Ascending aorta (tissue), 2 donors: ENCODE measurements at places on chromosomes 5 and 9.

GRCh38 chr5:17150531-17150930 is 66.9 kb upstream of the BASP1 start:
- DNase-seq = no peak

- DNase-seq = no peak
Observed at GRCh38 chr5:159051421-159052282, 48.1 kb downstream of the EBF1 start.

DNA sequence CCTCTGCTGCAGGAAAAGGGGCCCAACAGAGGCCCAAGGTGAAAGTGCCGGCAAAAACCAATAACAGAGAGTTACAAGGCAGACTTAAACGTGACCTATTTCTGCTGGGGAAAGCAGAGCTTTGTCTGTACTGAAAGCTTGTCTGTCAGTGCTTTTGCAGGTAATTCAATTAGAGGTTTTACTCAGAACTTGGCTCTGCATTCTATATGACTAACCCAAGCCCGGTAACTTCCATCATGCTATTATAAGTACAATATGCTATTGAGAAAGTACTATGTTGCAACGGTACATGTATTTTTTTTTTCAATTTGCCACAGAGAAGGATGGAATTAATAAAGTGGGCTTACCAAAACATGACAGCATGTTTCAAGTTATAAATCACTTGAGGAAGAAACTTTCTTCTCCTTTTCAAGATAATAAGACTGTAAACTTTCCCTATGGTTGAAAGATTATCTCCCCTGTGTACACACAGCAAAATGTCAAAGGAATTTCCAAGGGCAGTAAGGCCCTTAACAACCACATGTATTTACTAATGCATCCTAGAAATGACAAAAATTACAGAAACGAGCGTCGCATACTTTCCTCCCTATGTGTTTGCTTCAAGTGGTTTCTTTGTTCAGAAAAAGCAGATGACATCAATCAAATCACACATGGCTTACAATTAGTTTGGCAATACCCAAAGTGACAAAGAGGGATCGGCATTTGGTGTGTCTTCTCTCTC is 282.4 kb downstream of the EFNA5 start:
- no peak for DNase-seq

- DNase-seq = no peak
Observed at GRCh38 chr5:122581629-122582028, 193.3 kb upstream of the SNX2 start.

- DNase-seq = no peak
Observed at GRCh38 chr5:143281226-143281625, 122.3 kb downstream of the NR3C1 start.

DNA sequence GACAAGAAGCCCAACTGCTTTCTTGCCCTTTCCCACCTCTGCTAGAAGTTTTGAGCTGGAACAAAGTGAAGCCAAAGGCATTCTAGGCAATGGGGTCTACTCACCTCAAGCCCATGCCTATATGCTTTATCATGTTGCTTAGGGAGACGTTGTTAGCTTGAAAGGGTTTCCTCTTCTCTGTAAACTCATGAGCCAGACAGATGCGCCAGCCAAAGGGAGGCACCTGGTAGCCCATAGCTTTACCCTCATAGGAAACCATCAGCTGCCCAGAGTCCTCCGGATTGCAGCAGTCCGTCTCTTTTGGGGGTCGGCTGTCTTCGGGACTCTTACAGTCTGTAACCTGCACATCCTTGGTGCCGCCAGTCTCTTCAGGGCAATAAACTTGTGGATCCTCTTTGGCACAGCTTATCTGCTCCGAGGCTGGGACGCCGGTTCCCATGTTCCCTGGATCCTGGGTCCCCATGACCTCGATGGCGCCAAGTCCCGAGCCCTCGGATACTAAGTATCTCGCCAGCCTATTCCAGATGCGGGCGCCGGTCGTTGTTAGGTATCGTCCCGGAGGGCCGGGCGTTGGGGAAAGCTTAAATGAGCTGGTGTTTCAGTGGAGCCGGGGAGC is 678 bp downstream of the GBA2 start:
- DNase-seq = no peak

- no peak for DNase-seq
Observed at GRCh38 chr5:140317859-140318258, 15.0 kb upstream of the PFDN1 start.

DNA sequence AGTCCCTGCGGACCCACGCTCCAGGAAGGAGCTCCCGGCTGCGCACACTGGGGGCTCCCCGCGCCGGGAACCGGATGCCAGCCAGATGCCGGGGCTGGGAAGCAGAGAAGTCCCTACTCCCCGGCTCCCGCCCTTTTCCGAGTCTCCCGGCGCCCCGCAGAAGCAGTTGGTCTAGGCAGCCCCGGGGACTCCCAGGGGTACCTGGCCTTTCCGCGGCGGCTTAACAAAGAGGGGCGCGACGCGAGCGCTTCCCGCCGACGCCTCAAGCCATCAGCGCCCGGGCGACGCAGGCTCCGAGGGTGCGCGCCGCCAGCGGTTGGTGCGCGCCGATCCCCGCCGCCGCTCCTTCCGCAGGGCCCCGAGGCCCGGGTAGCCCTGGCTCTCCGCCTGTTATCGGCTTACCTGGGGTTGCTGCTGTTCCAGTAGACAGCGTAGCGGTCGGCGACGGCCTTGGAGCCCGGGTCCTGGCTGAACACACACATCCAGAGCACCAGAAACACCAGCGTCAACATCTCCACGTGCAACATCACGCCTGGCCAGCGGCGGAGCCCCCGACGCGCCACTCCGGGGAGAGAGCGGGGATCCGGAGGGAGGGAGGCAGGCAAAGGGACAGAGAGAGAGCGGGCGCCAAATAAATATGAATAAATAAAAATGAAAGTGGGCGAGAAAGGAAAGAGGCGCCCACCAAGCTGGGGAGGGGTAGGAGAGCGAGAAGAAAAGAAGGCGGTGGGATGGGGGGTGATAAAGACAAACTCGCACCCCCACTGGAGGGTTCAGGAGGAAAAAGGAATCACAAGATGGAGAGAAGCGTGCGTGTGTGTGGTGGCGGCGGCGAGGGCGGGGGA is 428 bp downstream of the EFNA5 start:
- DNase-seq = peak; percentile 66

- no peak for DNase-seq
Observed at GRCh38 chr5:167792514-167792913, 498.9 kb upstream of the WWC1 start.

DNA sequence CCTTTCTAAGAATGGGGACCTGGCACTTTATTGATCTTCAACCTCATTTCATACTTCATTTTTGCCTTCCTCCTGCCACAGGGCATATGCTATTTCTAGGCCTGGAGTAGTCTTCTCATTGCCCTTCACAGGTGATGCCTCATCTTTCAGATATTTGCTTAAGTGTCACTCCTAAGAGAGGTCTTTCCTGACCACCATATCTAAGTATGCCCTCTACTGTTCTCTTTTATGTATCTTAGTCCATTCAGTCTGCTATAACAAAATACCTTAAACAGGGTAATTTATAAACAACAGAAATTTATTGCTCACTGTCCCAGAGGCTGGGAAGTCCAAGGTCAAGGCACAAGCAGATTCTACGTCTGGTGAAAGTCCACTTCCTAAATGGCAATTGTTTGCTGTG is 99.1 kb downstream of the ADAMTS6 start:
- no peak for DNase-seq

DNA sequence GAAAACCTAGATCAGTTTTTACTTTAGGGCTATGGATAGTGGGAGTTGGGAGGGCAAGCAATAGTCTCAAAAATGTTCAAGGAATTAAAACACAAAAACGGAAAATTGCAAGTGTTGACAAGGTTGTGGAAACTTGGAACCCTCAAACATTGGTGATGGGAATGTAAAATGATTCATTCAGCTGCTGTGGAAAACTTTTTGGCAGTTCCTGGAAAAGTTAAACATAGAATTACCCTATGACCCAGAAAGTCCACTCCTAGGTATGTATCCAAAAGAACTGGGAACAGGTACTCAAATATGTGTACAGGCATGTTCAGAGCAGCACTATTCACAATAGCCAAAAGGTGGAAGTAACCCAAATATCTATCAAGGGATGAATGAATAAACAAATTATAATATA is 1.2 kb upstream of the MSANTD3 start:
- DNase-seq = no peak

GRCh38 chr5:103260951-103261350 is 2.4 kb downstream of the MACIR start:
- DNase-seq = no peak
